Muscle of arm (tissue), 14 donors: ENCODE measurements at places on chromosomes 3 and 15.

DNA sequence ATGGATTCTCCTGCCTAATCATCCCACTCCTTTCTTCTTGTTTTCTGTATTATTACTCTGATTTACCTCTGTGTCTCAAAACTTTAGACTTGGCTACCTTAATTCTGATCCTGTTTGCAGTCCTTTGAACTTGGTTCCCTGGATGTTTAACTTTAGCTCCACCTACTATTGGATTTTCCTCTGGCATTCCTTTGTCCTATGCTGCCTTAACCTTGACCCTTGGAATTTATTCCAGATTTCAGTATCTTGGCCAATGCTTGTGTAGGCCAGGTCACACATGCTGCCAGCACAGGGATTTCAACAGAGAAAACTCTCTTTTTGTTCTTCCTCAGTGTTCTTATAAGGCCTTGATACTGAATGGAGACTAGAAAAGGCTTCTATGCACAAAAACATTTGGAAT, 65.0 kb upstream of the DNAJC19 start:
- DNase-seq: no peak

DNA sequence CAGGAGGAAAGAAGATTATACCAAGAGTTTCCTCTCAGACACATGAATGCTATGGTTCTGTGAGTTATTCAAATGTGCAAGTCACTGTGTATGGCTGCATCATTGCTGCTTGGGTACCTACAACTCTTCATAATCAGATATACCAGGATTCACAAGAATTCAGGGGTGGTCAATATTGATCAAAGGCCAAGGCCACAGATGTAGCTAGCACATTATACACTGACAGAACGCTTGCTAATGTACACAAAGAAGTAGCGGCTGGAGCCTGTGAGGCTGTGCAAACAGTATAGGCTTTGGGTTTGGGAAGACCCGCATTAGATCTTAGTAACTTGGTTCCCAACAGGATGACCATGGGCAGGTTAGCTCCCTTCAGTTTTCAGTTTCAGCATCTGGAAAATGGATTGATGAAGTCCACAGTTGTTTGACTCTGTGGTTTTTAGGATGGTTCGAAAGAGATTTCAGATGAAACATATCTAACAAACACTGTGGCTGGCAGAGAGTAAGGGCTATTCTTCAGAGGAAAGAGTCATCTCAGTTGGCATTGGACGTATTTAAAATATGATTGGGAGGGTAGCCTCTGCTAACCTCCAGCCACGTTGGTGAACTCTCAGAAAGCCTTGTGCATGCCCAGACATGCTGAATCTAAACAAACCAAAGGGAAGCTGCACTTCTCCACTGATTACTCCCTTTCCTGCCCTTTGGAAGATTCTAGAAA, 748.7 kb upstream of the CFAP20DC start:
- DNase-seq: no peak

GRCh38 chr15:86830304-86830703, 750.6 kb downstream of the AGBL1 start:
- DNase-seq: no peak

GRCh38 chr3:156360083-156360482, 194.8 kb downstream of the SSR3 start:
- DNase-seq: no peak

DNA sequence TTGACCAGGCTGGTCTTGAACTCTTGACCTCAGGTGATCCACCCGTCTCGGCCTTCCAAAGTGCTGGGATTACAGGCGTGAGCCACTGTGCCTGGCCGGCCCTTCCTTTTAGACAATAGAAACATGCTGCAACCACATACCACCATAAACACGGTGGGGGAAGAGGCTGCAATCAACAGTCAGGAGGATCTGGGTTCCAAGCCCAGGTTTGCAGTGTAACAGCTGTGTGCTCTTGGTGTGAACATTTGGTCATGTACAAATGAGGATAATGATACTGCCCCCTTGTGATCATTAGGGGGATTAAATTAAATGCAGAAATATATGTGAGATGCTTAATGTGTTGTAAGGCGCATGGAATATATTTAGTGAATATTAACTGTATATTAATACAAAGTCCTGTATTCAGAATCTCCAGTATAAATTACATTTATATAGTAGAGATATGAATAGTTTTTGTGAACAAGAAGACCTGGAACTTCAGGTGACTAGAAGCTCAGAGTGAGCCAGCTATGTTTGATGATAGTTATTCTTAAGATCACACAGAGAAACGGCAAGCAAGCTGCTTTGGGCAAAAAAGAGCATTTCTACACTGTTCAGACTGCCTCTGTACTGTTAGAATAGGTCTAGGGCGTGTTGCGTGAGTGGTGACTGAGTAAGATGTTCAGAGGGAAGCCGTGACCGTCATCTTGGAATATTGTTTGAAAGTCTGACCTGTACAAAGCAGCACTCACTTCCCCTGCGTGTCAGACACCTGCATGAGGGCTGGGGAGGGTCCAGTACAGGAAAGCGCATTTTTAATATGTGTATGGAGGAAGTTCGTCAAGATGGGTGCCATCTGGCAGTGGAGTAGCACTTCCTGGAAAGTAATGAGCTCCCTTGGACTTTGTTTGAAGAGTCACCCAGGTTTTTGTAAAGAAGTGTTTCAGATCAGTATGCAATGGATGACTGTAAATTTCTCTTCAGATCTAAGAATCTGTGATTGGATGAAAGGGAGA, 125.8 kb downstream of the PGPEP1L start:
- peak; percentile 38 for DNase-seq

GRCh38 chr3:101120039-101120438, 126.8 kb upstream of the ABI3BP start:
- DNase-seq: no peak

GRCh38 chr3:49170744-49171118, 667 bp upstream of the KLHDC8B start:
- DNase-seq: no peak

- DNase-seq: no peak
These were observed 221.7 kb upstream of the CMC1 start for GRCh38 chr3:28019740-28020139.

GRCh38 chr3:54240-54639, 142.3 kb upstream of the CHL1 start:
- DNase-seq: no peak

DNA sequence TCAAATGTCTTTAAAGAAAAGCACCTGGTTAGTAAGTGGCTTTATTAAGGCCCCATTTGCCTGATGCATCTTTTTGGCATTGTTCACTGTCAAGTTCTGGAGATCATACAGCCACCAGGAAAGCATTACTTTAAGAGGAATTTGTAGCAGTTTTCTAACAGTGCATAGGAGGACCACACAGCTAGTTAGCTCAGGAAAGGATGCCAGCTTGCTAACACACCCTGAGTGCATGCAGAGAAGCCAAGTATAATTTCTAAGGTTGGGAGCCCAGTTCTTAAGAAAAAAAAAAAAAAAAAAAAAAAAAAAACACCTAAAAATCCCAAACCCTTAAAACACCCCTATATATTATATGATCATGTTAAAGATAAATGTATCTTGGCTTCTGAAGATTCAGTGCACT, 102.0 kb upstream of the FEZF2 start:
- DNase-seq: no peak

GRCh38 chr3:22383285-22383684, 632.3 kb upstream of the ZNF385D start:
- DNase-seq: no peak

- DNase-seq: no peak
These were observed 89.8 kb upstream of the RNF7 start for GRCh38 chr3:141648055-141648910.

GRCh38 chr15:57335719-57336118, 40.6 kb upstream of the CGNL1 start:
- no peak for DNase-seq

- DNase-seq: no peak
These were observed 172.6 kb downstream of the PDCD6IP start for GRCh38 chr3:33971055-33971454.

- no peak for DNase-seq
These were observed 26.0 kb downstream of the GLDN start for GRCh38 chr15:51367322-51367976.

DNA sequence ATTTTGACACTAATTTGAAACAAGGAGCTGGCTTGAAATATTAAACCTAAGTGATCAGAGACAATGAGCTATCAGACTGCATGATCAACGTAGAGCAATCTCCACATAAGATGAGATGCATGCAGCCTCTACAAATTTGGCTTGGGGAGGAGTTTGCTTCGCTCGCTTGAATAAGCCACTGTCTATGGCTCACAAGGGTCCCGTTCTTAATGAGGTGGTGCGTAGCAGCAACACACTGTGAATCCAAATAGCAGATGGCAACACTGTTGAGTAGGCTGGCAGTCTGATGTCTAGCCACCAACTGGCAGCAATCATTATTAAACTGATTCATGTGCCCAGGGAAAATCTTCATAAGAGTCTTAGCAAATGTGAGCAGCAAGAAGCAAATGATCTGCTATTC, 125.4 kb upstream of the CCDC54 start:
- DNase-seq: no peak

GRCh38 chr3:184599143-184599542, 37.6 kb downstream of the EPHB3 start:
- no peak for DNase-seq

GRCh38 chr3:161859865-161860450, 363.4 kb downstream of the OTOL1 start:
- DNase-seq: no peak

DNA sequence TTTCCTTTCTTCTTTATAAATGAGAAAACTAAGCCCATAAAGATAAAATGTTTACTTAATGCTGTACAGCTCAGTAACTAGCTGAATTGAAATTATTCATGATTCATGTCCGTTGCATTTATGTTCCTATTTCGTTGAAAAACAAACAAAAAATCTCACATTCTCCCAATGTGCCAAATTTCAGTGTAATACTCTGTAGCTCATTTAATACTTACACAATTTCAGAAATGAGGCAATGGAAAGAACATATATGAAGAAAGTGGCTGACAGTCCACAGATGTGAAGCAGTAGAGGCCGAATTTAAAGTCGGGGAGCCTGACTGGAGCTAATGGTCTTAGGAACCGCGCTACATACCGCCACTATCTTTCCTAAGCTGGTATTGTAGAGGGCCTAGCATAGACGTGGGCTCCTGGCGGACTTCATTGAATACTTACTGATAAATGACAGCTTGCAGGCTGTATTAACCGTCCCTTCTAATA, 651 bp downstream of the PLSCR2 start:
- DNase-seq: no peak

- no peak for DNase-seq
These were observed 70.7 kb downstream of the IQSEC1 start for GRCh38 chr3:13002398-13003124.

DNA sequence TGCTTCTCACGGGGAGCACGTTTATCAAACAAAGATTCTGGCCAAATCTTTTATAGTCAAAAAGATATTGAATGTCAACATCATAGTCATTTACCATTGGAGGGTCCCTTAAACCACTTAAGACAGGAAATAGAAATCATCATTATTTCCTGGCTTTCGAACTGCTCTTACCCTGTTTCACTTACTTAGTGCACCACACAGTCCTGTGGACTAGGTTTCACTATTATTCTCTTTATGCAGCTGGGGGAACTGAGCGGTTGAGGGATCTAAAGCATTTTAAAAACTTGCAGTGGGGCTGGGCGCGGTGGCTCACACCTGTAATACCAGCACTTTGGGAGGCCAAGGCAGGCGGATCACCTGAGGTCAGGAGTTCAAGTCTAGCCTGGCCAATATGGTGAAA, 13.7 kb upstream of the TPRG1 start:
- DNase-seq: no peak

DNA sequence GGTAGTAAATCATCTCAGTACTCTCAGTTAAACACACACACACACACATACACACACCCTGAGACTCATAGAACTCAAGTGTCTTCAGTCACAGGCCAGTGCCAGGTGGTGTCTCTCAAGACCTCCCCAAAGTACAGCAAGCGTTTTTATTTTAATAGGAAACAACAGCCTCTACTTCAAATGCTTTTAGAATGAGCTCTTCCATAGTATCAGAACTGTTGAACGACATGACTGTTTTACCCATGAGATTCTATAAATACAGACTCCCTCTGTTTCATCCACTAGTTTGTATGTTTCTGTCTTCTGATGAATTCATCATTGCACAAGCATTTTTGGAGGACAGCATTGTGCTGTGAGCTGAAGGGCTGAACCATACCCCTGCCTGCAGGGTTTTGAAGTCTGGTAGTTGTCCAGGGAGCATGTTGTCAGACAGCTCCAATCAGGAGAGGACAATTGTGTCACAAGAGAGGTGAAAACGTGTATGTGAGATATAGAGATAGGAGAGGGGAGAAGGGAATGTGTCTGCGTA, 201.0 kb upstream of the BCL6 start:
- DNase-seq: no peak

GRCh38 chr3:129196601-129197000, 12.9 kb upstream of the CNBP start:
- DNase-seq: no peak

DNA sequence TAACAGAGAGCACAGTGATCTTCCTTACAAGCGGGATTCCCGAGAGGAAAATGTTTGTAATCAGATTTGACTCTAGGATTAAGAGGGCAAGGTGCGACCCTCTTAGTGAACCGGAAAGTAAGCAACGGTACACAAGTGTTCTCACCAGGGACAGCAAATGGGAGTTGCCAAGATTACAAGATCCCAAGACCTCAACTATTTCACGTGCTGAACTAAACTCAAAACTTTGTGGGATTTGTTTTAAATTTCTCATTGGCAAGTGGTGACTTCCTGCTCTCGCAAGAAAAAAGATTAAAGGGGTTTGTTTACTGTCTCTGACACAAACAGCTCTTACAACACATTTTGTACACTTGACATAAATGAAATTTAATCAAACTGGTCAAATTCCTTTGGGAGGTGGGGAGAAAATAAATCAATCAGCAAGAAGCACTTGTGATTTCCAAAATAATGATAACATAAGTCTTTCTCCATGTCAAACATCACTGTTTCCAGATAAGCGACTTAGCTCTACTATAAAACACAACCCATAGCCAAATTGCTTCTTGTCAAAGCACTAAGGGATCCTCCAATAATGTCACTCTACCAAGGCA, 2.2 kb upstream of the PGPEP1L start:
- DNase-seq: no peak

GRCh38 chr3:36259580-36259979, 120.7 kb upstream of the STAC start:
- DNase-seq: no peak

- no peak for DNase-seq
These were observed 562 bp downstream of the NBEAL2 start for GRCh38 chr3:46979958-46980497.

GRCh38 chr15:59558851-59559250, 52.7 kb upstream of the GCNT3 start:
- no peak for DNase-seq

DNA sequence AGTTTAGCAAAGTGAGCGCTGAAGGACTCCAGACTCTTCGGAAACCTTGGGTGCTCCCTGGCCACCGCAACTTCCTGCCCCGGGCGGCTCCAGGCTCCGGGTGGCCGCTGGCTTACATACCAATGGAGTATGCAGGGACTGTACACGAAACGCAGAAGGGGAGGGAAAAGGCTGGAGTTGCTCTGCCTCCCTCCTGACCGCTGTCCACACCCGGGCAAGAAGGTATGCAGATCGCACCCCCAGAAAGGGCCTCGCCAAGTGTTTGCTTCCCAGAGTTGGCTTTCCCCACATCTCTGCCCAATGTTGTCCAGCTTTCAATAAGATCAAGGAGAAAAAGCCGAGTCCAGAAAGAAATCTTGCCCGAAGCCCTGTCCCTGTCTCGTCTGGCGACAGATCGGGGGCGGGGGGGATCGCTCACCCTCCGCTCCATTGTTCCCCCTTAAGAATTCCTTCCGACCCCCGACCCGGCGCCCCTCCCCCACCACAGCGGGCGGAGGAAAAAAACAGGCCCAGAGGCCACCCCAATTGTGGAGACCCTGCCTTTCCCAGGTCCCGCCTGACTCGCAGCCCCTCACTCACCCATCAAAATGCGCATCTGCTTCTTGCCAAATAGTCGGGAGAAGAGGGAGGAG, 533 bp downstream of the ARF4 start:
- DNase-seq: peak; percentile 71
